Heart right ventricle (tissue), 16 donors: ENCODE measurements at places on chromosomes 11 and 22. TPM values are rescaled to one million over a fixed set of nuclear protein-coding genes. Genes with fewer than 3 reads are reported as not detected.
A peak's percentile ranks its signal among the peaks of the same experiment; 100 is the strongest.

OR52I1 gene
- total RNA-seq, result not detected

- no peak for DNase-seq
- no peaks in the 10 kb centered on the region for H3K4me1 ChIP-seq
- H3K36me3 ChIP-seq, result no peaks in the 10 kb centered on the region
- no peaks in the 10 kb centered on the region for H3K27me3 ChIP-seq
Measured at GRCh38 chr11:65002706-65003105, 5.9 kb upstream of the BATF2 start.

YPEL4 gene
- total RNA-seq, result 0.26 TPM

GRCh38 chr11:1573077-1573902 is 1.2 kb upstream of the DUSP8 start:
- no peaks in the 10 kb centered on the region for H3K36me3 ChIP-seq
- peaks cover 52% of the 10 kb centered on the region for H3K4me1 ChIP-seq
- H3K27ac ChIP-seq, result peak overlapping the region; percentile 83
- peak overlapping the region; percentile 50 for H3K4me3 ChIP-seq

GRCh38 chr11:73135346-73136284 is 6.5 kb downstream of the FCHSD2 start:
- DNase-seq, result no peak
- no peak overlapping the region for H3K27ac ChIP-seq
- no peaks in the 10 kb centered on the region for H3K27me3 ChIP-seq
- peaks cover 87% of the 10 kb centered on the region for H3K36me3 ChIP-seq
- peaks cover 49% of the 10 kb centered on the region for H3K4me1 ChIP-seq

- peaks cover 28% of the 10 kb centered on the region for H3K36me3 ChIP-seq
- peaks cover 33% of the 10 kb centered on the region for H3K4me1 ChIP-seq
- peak within 1 kb of the TSS; percentile 97 for H3K27ac ChIP-seq
- H3K4me3 ChIP-seq, result peak within 1 kb of the TSS; percentile 89
Measured at GRCh38 chr11:106077609-106078455, at the start of gene AASDHPPT. Gene AASDHPPT (plus strand): TSS chr11:106077662. CDS start chr11:106077711, 49 bp downstream.

CNGA4 gene
- total RNA-seq, result not detected

CEP126 gene
- 0.99 TPM for total RNA-seq

DNA sequence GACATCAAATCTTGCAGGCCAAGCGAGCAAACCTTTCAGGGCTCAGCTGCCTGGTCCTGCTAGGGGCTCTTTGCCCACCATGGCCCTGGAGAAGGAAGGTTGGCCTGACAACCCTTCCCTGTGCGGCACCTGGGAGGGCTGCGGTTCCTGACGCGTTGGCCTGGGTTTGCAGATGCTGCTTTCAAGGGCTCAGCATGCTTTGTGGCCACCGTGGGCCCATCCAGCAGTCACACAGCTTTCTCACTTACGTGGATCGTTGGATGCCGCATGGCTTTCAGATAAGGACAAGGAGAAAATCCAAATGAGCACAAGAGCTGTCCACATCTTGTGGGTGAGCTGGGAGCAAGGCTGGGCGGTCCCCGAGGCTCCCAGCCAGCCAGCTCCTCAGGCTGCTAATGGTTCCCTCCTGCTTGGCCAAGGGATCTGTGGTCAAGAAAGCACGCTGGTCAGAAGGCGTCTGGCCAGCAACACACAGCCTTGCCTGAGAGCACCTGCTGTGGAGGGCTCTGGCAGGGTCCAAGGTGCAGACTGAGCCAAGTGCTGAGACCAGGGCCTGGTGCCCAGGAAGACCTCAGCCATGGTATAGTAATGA is 8.2 kb downstream of the C11orf24 start:
- H3K4me3 ChIP-seq, result no peak overlapping the region
- H3K27me3 ChIP-seq, result no peaks in the 10 kb centered on the region
- H3K27ac ChIP-seq, result no peak overlapping the region
- DNase-seq, result no peak
- no peaks in the 10 kb centered on the region for H3K36me3 ChIP-seq

KCNJ1 gene
- total RNA-seq, result not detected
